ENCODE measurements at places on chromosomes 5 and 9. TPM values are rescaled to one million over a fixed set of nuclear protein-coding genes. Genes with fewer than 3 reads are reported as not detected.

The SPATA31C1 gene
- 0.63 TPM for polyA plus RNA-seq

The CCDC183 gene
- polyA plus RNA-seq = 2.5 TPM

- DNase-seq = no peak
Observed at GRCh38 chr5:157324237-157324636, 58.3 kb downstream of the CYFIP2 start.

DNA sequence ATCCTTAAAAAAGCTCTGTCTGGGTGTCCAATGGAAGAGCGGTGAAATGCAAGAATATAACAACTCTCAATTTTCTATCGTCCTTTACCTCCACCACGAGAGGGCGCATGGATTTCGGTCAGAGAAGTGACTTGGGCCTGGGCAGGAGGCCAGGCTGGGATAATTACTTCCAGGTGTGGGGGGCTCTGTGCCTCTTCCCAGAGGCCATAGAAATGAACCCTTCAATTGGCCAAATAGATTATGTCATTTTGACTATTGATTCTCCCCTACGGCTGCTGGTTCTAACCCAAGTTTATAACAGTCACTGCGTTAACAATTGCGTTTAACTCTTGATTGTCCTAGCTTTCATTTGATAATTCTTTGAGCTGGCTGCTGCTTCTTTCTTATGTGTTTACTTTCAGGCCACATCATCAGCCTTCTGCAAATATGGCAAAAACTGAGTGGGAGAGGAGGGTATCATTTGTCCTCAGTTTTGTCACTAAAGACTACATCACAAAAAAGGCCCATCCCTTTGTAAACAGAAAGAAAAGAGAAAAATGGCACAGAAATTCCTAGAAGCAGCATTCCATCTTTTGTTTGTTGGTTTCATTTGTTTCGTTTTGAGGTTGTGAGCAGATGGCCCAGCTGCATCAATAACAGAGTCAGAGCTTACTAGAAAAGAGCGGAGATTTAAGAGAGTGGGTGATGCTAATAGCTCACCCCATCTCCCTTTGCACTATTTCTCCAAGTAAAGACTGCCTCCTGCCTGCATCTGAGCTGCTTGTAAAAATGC lies 45.4 kb upstream of the ZFR start:
- peak; percentile 66 for DNase-seq

The NTRK2 gene
- 125 TPM for polyA plus RNA-seq

- no peak for DNase-seq
Observed at GRCh38 chr5:143932584-143932983, 120.6 kb downstream of the HMHB1 start.

The SPATA6L gene
- 5.5 TPM for polyA plus RNA-seq

DNA sequence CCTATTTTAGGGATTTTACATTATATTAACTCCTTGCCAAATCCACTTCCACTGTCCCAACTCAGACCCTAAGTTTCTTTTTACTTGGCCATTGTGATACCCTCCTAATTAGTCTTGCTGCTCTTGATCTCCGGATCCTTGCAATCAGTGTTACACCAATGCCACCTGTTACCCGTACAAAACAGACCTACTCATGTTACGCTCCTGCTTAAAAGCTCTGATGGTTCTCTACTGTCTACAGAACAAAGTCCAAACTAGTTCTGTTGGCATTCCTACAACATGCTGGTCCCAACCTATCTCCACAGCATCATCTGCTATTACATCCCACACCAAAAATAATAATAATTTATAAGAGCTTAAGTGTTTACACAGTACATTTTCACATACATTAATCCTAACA lies 9.8 kb downstream of the ECPAS start:
- DNase-seq = no peak

All from left renal pelvis (tissue), 4 donors.